ENCODE measurements at places on chromosomes 6 and 20.

DNA sequence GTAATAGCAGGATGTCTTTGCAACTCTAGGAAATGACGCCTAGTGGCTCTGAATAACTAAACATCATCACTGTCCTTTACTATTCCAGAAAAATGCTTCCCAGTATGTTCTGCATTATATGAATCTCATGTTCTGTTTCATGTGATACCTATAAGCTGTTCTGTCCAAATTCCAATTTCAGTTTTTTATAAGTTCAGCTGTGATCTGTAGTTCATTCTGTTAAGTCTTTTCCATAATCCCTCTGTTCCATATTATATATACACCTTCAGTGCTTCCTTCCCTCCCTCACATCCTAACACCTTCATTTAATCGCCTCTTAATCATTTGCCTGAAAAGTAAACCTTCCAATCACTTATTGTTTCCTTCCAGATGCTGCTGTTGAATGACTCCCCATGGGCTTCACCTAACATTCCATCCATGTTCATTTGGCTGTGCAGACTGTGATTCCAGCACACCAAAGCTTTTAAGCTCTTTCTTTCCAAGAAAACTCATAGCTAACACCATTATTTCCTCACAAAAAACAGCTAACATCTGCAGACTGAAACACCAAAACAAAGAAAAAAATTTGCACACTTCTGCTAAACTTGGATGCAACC, 18.6 kb downstream of the HMGCLL1 start:
- DNase-seq, result no peak

DNA sequence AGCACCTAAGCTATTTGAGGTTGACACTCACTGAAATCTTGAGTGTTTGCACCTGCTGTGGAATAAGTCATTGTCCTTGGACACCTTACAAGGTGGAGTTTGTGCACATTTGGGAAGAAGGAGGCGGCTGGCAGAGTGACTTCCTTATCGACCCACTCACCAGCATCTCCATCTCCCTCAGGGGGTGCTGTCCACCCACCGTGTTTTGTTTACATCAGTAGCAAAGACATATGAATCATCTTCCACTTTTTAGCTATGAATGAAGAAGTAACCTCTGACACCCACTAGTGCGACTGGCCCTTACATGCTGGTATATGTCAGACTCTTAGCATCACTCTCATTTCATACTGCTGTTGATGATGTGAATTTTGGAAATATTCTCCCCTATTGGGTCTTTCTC, 119.5 kb upstream of the SGK1 start:
- no peak for DNase-seq

- peak; percentile 80 for DNase-seq
These were observed 622 bp downstream of the SS18L1 start for GRCh38 chr20:62143957-62144825.

GRCh38 chr6:2450546-2450945, 205.1 kb upstream of the GMDS start:
- DNase-seq, result peak; percentile 40

Data from urothelium cell line (cell line).